ENCODE measurements at places on chromosomes 5 and 9.

DNA sequence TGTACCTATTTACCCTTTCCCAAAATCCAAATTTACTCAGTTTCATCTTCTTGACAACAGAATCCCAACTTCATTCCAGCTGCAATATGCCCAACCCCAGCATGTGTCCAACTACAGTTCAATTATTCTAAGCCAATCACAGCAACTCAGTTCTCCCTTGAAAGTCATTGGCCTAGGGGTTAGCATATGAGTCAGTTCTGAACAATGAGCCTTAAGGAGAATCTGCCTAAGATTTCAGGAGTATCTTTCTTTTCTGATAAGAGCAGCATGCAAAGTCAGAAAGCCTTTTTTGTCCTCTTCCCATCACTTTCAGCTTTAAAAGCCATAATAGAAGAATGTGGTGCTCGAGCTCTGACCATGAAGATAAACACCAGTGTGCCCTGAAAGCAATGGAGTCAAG, 44.4 kb upstream of the RASGRF2 start:
- ATAC-seq = no peak

GRCh38 chr5:149617760-149618306, 36.5 kb downstream of the ARHGEF37 start:
- peak; percentile 2 for ATAC-seq

DNA sequence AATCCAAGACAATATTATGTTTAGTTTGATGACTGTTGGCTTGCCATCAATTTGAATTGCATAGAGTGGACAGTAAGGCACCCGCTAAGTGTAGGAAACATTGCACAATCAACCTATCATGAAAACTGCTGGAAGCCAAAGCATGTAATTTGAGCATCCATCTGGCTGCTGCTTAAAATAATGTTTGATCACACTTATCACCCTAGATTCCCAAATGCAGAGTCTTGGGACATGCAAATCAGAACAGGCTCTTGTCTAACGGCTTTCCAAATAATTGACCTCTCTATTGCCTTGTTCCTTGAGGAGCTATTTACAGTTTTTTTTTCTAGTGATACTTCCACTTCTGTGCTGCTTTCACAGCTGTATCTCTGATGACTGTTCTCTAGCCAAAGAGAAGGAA, 342.1 kb downstream of the PRR16 start:
- ATAC-seq = no peak

GRCh38 chr9:9912459-9912858, 700.3 kb downstream of the PTPRD start:
- ATAC-seq = no peak

DNA sequence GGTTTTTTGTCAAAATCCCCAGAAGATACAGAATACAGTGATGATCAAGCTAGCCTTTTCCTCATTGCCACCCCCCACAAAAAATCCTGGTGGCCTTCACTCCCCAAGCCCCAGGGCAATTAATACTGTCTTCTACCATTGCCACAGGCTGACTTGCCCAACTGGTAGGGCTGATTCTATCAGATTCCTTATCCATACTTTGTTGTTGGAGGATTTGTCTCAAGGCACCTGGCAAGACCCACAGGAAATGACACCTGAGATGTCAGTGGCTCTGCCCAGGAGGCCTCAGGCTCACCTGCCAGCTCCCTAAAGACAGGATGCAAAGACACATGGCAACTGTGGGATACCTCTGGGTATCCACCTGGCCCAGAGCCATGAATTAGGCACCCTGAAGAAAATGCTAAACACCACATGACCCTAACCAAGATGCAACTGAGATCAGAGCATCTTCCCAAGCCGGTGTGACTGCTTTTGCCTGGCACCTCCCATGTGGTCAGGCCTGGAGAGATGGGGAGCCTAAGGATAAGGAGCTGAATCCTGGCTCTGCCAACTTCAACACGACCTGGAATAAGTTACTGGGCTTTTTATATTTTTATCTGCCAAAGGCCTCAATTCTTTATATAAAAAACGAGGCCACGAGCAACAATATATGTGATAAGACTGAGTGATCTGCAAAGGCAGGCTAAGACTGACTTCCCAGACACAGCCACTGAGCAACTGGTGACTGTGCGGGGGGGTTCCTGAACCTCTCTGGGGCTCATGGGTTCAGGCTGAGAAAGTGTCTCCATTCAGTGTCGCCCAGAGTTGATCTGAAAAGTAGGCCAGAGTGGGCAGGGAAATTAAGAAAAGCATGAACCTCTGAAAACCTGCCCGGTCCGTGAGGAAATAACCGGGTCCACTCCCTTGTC, 944 bp downstream of the ATOX1 start:
- peak; percentile 50 for ATAC-seq

- no peak for ATAC-seq
Observed at GRCh38 chr9:6925836-6926235, 168.1 kb downstream of the KDM4C start.

DNA sequence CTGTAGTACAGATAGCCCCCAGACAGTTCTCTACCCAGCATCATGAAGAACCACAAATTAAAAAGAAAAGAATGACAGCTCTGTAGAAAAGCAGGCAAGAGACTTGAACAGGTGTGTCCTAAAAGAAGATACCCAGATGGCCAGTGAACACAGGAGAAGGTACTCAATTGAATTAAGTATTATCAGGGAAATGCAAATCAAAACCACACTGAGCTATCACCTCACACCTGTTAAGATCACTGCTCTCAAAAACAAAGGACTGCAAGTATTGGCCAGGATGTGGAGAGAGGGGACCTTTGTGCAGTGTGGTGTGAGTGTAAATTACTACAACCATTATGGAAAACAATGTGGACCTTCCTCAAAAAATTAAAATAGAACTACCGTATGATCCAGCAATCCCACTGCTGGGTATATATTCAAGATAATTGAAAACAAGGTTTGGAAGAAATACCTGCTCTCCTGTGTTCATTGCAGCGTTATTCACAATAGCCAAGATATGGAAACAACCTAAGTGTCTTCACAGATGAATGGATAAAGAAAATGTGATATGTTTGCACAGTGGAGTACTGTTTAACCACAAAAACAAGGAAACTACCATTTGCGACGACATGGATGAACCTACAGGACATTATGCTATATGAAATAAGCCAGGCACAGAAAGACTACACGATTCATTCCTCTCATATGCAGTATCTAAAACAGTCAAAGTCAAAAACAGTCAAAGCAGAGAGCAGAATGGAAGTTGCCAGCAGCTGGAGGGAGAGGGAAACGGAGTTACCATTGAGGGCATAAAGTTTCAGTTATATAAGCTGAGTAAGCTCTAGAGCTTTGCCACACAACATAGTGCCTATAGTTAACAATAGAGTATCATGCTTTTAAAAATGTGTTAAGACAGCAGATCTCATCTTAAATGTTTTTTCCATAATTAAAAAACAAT, 102.6 kb downstream of the WNK2 start:
- no peak for ATAC-seq

GRCh38 chr9:78786794-78787193, 489.9 kb downstream of the PSAT1 start:
- no peak for ATAC-seq

- ATAC-seq = no peak
Observed at GRCh38 chr5:135625961-135626360, 47.2 kb upstream of the CXCL14 start.

GRCh38 chr5:149013796-149014195, 49.1 kb downstream of the SH3TC2 start:
- ATAC-seq = no peak

DNA sequence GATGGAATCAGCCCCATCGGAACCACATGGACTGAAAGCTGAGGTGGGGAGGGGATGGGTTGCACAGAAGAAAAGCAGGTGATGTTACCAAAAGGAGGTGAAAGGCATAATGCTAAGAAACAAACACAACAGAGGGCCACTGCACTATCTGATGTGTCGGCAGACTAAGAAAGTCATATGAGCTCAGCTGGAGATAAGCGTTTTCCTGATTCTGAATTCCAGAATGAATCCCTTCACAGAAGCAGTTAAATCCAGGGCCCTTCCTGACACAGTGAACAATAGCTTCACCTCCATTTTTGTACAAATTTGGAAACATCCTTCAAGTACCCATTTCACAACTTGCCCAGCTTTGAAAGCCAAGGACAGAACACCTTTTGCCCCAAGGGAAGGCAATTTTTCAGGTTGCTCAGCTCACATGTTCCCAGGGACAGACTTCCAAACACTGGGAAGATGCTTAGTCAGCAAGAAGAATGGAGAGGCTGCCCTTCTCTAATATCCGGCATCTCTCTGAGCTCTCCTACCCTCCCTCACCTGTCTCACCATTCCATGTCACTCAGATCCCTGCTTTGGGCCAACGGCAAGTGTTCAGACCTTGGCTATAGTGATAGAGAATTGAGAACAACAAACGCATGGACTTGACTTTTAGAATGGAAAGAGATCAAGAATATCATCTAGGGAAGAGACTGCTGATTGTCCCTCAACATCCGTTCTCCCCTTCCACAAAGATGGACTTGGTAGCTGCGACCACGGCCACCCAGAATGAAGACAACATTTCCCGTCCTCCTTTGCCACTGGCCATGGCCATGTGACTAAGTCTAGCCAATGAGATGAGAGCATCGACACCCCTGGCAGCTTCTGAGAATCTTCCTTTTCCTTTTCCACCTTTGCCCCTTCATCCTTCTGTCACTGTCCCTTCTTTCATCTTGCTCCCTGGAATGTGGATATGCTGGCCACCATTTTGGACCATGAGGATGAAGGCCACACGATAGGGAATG, 68.6 kb upstream of the IL17B start:
- no peak for ATAC-seq

GRCh38 chr9:107557236-107557990, 67.8 kb upstream of the KLF4 start:
- ATAC-seq = peak; percentile 76

DNA sequence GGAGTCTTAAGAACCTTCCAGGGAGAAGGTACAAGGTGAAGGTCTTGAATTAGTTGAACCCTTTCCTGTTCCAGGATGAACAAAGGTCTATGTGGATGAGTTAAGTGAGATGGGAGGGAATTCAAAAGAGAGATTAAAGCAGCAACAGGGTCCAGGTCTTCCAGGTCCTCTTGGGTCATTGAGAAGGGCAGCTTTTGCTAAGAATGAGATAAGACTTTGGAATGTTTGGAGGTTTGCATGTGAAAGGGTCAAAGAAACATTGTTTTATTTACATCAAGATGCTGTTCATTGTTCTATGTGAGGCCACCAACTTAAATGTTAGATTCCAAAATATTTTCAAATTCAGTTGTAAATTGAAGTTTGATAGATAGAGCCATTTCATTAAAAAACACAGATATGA, 463.9 kb downstream of the ANXA1 start:
- no peak for ATAC-seq

- no peak for ATAC-seq
Observed at GRCh38 chr5:67350618-67351201, 154.1 kb upstream of the CD180 start.

DNA sequence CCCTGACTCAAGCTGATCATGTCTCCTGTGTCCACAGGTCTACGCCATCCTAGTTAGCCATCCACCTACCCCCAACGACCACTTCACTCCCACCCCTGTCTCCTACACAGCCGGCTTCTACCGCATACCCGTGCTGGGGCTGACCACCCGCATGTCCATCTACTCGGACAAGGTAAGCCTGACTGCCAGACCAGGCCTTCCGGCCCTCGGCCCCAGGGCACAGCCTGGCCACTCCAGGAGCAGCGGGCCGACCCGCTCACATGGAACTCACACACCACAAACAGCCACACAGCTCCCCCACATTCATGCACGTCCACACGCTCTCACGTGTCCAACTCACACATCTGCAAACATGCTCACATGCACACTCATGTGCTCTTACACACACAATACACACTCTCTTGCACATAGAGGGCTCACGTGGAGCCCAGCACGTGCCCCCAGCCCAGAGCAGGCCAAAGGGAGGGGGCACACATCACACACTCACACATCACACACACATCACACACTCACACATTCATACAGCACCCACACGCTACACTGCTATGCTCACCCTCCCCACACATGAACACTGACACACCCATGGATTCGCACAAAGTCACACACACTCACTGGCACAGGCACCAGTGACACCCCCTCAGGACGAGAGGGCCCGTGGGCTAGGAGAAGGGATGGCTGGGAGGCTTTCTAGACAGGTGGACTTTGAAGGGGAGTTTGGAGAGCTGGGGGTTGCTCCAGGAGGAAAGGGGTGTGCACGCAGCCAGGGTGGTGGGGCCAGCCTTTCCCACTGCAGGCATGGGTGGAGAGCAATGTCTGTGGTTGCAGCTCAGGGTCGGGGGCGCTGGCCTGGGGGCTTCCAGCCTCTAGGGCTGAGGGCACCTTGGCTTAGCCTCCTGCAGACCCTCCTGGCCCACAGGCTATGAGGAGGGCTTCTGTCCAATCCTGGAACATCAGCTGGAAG, 3.3 kb downstream of the GRIN1 start:
- ATAC-seq = no peak

DNA sequence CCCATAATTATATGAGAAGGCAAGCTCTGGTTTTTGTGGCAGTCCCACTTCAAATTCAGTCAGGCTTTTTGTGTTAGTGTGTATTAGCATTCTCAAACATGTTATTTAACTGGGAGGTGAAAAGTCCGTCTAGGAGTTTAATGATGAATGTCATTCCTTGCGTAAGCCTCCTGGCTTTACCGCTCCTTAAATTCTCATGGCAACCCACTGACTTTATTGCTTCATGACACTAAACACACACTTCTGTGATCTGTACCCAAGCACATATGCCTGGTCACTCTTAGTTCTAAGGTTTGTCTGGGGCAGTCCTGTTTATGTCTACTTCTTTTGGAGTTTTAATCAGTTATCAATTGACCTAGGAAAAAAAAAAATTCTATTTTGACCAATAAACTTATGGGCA, 677.9 kb upstream of the DMAC1 start:
- no peak for ATAC-seq

- ATAC-seq = peak; percentile 74
Observed at GRCh38 chr5:159316519-159317383, 13.5 kb downstream of the IL12B start.

- peak; percentile 27 for ATAC-seq
Observed at GRCh38 chr9:133821601-133822429, 83.7 kb upstream of the SARDH start.

- no peak for ATAC-seq
Observed at GRCh38 chr9:137434498-137435380, 6.4 kb downstream of the ENTPD8 start.

Data from esophagus mucosa (tissue), 1 donor.